ENCODE measurements at places on chromosomes 4 and X.

DNA sequence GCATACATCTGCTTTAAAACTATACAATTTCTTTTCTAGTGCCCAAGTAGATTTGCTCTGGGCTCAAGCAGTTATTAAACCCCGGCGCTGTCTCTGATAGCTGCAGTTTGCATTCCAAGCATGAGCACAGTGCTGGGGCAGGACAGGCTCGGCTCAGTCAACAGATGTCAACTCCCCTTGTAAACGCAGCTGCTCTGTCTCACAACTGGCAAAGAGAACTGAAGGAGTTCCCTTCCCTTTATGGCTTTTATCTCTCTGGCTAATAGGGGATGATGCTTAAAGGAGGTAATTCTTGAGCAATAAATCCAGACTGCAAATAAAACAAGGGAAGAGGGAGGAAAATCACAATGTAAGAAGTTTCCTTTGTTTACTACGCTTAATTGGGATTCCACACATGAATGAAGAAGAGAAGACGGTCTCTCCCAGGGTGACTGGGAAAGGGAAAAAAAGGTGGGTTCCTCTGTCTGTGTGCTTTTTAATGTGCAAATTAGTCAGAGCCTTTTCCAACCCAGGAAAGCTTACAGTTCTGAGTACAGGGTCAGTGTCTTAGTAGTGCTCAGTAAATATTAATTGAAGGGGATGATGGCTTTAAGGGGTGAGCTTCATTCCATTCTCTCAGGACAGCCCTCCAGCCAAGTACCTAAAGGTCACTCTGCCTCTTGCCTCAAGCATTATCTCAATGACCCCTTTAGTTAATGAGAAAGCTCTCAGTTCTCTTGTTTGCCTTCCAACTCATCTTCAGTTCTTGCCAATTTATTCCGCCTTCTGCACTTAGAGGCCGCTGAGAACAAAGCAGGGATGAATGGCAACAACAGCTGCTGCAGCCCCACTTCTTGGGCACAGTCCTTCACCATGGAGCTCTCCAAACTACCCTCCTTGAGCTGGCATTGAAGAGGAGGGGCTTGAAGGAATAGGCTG lies 155.7 kb upstream of the JADE1 start:
- DNase-seq: no peak

DNA sequence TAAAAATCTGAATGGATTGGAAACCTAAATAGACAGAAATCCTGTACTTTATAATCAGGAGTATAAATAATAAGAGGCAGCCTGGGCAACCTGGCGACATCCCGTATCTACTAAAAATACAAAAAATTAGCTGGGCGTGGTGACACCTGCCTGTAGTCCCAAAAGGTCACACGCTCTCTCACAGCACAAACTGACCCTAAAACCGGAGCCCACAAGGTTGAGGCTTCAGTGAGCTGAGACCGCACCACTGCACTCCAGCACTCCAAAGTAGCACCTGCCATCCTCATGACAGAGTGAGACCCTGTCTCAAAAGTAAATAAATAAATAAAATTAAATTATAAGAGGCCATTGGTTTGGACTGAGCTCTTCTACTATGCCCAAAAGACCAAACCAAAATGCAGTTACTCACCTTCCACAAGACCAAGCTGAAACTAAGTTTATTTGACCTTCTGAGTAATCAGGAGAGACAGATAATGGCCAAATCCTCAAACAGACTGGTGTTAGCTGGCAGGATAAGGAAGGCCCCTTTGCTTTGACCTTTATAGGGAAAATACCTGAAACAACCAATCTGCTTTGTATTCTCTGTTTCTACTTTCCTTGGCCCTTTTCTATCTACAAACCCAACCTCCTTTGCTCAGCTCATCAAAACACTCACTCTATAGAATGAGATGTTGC lies 3.2 kb upstream of the GRSF1 start:
- no peak for DNase-seq

- DNase-seq: no peak
Observed at GRCh38 chr4:104870495-104871233, 276.0 kb upstream of the TET2 start.

DNA sequence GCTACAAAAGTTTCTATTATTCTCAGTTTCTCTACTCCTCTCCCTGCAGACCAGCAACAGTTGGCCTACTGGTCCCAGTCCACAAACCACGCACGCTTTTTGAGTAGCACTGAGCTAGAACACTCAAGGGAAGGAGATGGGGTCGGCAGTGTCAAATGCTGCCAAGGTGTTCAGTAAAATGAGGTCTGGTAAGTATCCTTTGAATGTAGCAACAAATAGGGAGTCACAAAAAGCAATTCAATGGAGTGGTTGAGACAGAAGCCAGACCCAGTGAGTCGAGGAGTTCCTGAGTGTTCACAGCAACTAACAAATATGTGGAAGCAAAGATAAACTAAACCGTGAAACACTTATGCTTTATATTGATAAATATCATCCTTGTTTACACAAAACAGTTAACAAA lies 355.7 kb downstream of the MID1IP1 start:
- no peak for DNase-seq

GRCh38 chr4:125101719-125102118 lies 213.0 kb upstream of the FAT4 start:
- no peak for DNase-seq

DNA sequence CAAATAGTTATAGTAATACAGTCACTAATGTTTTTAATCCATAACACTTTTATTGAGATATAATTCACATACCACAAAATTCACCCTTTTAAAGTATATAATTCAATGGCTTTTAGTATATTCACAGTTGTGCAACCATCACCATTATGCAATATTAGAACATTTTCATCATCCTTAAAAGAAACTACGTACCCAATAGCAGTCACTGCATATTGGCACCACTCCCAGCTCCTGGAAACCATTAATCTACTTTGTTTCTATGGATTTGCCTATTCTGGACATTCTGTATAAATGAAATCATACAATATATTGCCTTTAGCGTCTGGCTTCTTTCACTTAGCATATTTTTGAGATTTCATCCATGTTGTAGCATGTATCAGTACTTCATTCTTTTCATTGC lies 99.3 kb downstream of the AMMECR1 start:
- no peak for DNase-seq

DNA sequence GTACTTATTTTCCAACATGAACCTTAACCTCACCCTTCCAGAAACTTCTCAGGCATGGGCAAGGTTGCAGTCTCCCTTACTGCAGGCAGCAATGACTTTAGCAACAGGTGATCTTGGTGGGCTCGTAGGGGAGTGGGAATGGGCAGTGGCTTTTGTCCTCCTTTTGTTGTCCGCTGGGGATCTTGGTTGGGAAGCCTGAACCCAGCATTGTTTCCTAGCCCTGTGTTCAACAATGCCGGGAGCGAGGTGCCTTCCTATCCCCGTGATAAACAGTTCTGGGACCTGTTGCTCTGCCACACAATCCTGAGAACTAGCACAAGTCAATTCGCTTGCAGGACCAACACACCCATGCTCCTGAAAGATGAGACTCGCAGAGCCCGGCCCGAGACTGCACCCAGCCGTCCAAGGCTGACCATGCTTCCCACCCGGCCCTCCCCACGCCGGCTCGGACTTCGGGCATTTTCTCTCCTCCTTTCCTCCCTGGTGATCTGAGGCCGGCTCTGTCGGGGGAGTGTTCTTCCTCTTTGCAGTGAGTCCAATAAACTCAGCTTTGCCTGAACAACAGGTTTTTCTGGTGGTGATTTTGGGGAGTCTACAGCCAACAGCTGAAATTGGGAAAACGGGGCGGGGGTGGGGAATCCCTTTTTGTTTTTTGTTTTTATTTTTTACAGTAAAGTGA lies 20.2 kb downstream of the IRAK1 start:
- DNase-seq: no peak
